Articular chondrocyte of knee joint (primary cell): ENCODE measurements at places on chromosomes 11 and 22. TPM values are rescaled to one million over a fixed set of nuclear protein-coding genes. Genes with fewer than 3 reads are reported as not detected.

OR10A4 gene
- total RNA-seq = not detected in 2 replicates

CCND1 gene
- total RNA-seq = 121 and 227 TPM in 2 replicates

FDX1 gene
- 12.8 and 17.1 TPM in 2 replicates for total RNA-seq

KCNA4 gene
- total RNA-seq = 3.9 and 5.5 TPM in 2 replicates

CEP126 gene
- 14.0 and 17.4 TPM in 2 replicates for total RNA-seq

TRAPPC4 gene
- total RNA-seq = 33.6 and 56.3 TPM in 2 replicates

DMC1 gene
- 10.3 and 11.5 TPM in 2 replicates for total RNA-seq

EIF3M gene
- 553 and 584 TPM in 2 replicates for total RNA-seq

SLC25A18 gene
- 0.11 TPM in 1 of 2 replicates, not detected in the other for total RNA-seq

TSPO gene
- 234 and 238 TPM in 2 replicates for total RNA-seq

THRSP gene
- 0.13 TPM in 1 of 2 replicates, not detected in the other for total RNA-seq

TRIM51 gene
- not detected in 2 replicates for total RNA-seq

POLD4 gene
- 41.8 and 49.8 TPM in 2 replicates for total RNA-seq

POU2F3 gene
- 0.13 and 0.43 TPM in 2 replicates for total RNA-seq

MCAM gene
- 24.2 and 44.5 TPM in 2 replicates for total RNA-seq

FAM180B gene
- total RNA-seq = 0.11 and 0.26 TPM in 2 replicates

NFAM1 gene
- under 0.01 and 0.11 TPM in 2 replicates for total RNA-seq
